Osteoblast (primary cell): ENCODE measurements at places on chromosomes 16 and 17. TPM values are rescaled to one million over a fixed set of nuclear protein-coding genes. Genes with fewer than 3 reads are reported as not detected.

DNA sequence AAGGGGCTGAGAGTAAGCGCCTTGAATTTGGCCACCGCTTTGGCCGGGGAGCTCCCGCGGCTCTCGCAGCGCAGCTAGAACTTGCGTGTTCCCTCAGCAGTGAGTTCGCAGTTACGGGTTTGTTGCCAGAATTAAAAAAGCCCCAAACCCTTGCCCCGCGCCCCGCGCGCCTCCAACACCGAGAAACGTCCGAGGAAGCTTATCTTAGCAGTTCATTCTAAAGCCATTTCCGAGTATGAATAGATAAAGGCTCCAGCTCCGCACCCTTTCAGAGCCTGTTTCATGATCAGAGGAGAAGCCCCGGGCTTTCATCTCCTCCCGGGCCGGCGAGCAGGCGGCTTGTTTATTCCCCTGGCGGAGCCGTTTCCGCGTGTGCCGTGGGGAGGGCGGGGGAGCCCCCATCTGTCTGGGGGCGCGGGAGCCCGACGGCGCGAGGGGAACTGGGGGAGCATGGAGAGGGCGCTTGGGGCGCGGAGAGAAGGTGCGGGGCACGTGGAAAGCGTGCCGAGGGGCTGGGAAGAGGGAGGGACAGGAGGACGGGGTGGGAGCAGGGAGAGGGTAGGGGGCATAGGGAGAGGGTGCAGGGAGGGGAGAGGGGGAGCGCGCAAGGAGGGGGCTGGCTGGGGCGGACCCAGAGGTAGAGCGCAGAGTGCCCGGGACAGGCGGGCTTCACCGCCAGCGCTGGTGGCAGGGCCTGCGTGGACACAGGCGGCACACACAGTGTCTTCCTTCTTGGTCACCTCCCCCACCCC, 9.9 kb downstream of the TBX4 start:
- H3K36me3 ChIP-seq, result no peaks in the 10 kb centered on the region
- peak overlapping the region; percentile 57 for H3K4me3 ChIP-seq
- no peaks in the 10 kb centered on the region for H3K4me1 ChIP-seq
- H3K27ac ChIP-seq, result no peak overlapping the region
- peaks cover 24% of the 10 kb centered on the region for H3K27me3 ChIP-seq

DNA sequence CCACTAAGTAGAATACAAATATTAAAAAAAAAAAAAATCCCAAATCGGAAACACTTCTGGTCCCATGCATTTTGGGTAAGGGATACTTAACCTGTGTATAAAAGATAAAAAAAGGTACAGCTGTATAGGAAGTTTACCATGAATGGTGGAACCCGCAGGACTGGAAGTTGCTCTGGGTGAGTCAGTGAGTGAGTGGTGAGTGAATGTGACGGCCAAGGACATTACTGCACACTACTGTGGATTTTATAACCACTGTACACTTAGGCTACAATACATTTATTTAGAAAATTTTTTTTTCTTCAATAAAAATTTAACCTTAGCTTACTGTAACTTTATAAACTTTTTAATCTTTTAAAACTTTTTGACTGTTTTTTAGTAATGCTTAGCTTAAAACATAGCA, 71.3 kb upstream of the BCAR1 start:
- H3K4me3 ChIP-seq, result no peak overlapping the region
- no peaks in the 10 kb centered on the region for H3K27me3 ChIP-seq
- DNase-seq, result no peak
- H3K36me3 ChIP-seq, result no peaks in the 10 kb centered on the region

- peaks cover 31% of the 10 kb centered on the region for H3K4me1 ChIP-seq
- H3K4me3 ChIP-seq, result peak overlapping the region; percentile 96
- peaks cover 26% of the 10 kb centered on the region for H3K36me3 ChIP-seq
- peak overlapping the region; percentile 74 for H3K27ac ChIP-seq
Observed at GRCh38 chr16:31093132-31093703, 1.4 kb downstream of the VKORC1 start.

The NPIPB9 gene
- total RNA-seq, result 1.8 and 2.7 TPM in 2 replicates

- H3K4me3 ChIP-seq, result no peak overlapping the region
- peak; percentile 91 for DNase-seq
- no peaks in the 10 kb centered on the region for H3K27me3 ChIP-seq
Observed at GRCh38 chr16:84839956-84840355, 20.2 kb downstream of the CRISPLD2 start.

DNA sequence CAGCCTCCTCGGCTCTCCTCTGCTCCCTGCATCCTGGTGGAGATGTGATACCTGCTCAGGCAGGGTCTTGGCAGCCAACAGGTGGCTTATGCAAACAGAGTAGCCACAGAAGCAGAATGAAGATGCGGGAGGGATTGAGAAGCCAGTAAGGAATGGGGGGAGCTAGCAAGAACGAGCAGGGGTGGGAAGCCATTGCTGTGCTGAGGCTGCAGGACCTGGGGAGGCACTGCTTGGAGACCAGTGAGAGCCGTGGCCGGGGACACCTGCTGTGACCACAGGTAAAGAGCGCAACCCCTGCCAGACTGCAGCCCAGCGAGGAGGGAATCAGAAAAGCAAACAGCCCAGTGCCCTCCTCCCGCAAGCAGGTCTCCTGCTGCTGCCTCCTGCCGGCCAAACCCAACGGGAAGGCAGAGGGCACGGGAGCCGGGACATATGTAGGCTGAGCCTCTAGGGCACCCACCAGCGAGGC, 14.7 kb downstream of the AIPL1 start:
- peaks cover 4% of the 10 kb centered on the region for H3K27me3 ChIP-seq
- no peak overlapping the region for H3K4me3 ChIP-seq

DNA sequence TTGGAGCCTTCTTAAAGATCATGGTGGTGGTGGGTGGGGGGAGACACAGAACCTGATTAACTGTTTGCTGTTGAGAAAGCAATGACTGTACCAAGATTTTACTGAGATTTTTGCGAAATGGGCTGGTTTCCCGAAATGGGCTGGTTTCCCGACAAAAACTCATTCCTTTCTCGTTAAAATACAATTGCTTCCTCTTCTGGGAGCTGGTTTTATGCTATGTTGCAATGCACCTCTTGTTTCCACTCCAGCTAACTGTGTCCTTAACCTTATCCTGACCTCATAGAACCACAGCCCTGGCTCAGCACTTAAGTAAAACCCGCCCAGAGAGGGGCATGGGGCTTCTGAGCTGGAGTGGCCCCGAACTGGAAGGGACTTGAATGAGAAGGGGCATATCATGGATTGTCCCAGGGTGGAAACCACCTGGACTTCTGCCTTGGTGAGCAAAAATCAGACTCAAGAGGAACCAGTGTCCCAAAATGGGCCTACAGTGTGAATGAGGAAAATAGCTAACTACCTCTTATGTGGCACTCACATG, 20.9 kb downstream of the FAM20A start:
- H3K4me3 ChIP-seq, result no peak overlapping the region
- peaks cover 62% of the 10 kb centered on the region for H3K4me1 ChIP-seq
- peak overlapping the region; percentile 74 for H3K27ac ChIP-seq
- no peaks in the 10 kb centered on the region for H3K27me3 ChIP-seq
- peaks cover 3% of the 10 kb centered on the region for H3K36me3 ChIP-seq
- no peak for DNase-seq
